ENCODE measurements at places on chromosomes 5 and 9.

GRCh38 chr9:84953797-84954705 is 284.5 kb downstream of the NTRK2 start:
- no peak for DNase-seq

DNA sequence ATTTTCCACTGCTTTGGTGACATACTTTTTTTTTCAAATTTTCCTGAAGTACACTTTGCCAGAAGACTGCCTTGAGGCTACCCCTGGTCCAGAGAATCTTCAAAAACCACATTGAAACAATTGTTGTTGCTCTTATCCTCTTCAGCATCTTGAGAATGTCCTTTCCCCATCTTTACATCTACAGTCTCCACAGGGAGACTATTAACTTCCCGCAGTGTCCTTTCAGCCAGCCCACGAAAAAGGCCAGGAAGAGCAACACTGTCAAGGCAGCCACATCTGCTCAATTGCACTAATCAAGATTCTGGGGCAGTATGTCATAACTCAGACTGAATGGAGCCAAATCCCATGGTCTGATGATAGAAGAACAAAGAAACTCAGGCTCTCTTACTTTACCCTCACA is 148.3 kb downstream of the ENC1 start:
- no peak for DNase-seq

DNA sequence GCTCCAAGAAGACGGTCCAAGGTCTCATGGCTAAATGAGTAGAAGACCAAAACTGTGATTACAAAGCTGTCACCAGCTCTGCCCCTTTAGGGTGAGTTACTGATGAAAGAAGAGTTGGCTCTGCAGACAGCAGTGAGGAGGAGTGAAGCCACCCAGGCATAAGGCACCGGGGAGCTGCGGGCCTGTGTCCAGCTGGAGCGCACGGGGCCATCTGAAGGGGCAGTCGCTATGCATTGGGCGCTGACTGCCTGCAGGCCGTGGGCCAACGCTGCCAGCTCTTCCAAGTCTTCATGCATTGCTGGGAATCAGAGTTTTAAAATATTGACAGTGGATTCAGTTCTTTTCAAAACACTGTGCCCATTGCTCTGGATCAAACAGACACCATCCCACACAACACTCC is 70.3 kb downstream of the DAPK1 start:
- DNase-seq, result no peak

- DNase-seq, result no peak
These were observed 24.0 kb upstream of the EBF1 start for GRCh38 chr5:159123700-159124099.

All from NCI-H2081 treated with DMSO at 0.1 percent for 48 hours (cell line).